Activated CD4-positive, alpha-beta T cell treated with anti-CD3 and anti-CD28 coated beads, Interleukin-2, Interleukin-6, amounts not matched to agents 100 ng/mL and 50 ng/mL, durations not matched to agents 16 hours and 8 hours (primary cell): ENCODE measurements at places on chromosomes 11 and 22.

DNA sequence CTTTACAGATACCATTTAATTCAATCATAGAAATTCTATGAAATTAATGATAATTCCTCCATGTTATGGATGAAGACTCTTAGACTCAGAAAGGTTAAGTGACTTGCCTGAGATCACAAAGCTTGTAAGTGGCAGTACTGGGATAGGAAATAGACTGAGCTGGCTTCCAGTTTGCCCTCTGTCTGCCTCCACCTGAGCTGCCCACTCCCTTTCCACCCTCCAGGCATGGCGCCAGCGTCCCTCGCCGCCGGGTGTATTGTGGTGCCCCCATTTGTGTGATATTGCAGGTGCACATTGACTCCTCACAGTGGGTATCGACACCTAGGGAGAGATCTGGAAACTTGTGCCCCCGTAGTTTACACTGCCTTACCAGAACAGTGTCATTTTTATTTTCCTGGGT lies 9.4 kb upstream of the RPS3 start:
- DNase-seq: no peak

DNA sequence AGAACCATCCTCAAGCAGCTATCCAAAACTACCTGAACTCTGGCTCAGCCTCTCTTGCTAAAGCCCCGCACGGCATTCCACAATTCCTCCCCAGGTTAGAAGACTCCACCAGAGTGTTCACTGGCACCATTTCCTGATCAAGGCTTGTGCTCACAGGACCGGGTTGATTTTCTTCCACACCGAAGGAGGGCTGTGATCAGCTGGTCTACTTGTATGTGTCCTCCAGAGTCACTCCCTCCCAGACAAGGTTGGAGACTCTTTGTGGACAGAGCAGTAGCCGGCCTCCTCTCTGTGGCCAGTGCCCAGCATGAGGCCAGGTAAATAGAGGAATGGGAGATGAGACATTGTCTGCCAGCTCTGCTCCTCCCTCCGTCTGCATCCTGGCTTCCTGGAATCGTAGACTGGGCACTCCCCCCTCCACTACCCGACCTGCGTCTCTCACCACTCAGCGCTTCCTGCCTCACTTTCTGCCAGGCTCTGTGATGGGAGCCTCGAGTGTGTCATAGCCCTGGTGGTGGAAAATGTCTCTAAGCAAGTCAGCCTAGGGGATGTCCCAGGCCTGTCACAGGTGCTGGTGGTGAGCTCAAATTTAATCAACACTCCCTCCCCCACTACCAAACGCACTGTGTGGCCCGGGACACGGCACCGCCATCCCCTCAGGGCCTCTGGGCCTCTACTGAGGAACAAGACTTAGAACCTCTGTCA lies 12.5 kb upstream of the TMPRSS6 start:
- peak; percentile 97 for DNase-seq

GRCh38 chr11:78041843-78042440 lies 18.9 kb upstream of the KCTD14 start:
- DNase-seq: no peak

DNA sequence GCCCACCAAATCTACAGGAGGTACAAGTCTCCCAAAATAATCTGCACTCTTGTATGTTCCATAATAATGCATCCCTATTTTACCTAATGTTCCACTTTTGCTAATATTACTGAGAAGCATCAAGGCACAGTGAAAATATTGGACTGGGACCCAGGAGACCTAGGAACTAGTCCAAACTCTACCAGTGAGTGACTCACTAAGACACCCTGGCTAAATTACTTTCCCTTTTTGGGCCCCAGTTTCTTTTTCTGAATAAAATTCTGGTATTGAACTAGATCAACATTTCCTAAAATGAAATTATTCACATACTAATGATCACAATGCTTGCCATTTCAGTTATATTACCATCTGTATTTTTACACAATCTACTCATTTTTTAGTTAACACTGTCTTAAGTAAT lies 19.6 kb downstream of the THAP12 start:
- no peak for DNase-seq

- no peak for DNase-seq
Observed at GRCh38 chr11:77617892-77618291, 19.7 kb downstream of the CLNS1A start.

- DNase-seq: no peak
Observed at GRCh38 chr11:12376259-12377081, 901 bp upstream of the PARVA start.

- DNase-seq: no peak
Observed at GRCh38 chr11:84339796-84340195, 1053.6 kb upstream of the CCDC90B start.

- DNase-seq: no peak
Observed at GRCh38 chr11:90510839-90511238, 288.0 kb upstream of the CHORDC1 start.

DNA sequence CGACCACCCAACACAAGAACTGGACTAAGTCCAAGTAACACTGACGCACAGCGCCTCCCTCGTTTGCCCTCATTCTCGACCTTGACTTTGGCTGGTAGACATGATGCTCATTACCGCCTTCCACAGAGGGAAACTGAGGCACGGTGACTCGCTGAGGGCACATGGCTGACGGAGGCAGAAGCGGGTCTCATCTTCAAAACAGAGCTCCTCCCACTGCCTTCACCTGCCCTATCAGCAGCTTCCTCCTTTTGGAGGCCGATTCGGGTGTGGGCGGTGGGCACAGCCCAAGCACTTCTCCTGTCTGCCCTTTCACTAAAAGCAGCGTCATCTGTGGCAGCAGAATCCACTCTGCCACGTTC lies 2.0 kb upstream of the KMT5B start:
- no peak for DNase-seq

GRCh38 chr22:35783943-35784614 lies 66.4 kb downstream of the APOL5 start:
- DNase-seq: no peak

- DNase-seq: no peak
Observed at GRCh38 chr11:101584129-101584515, 315 bp upstream of the TRPC6 start.

DNA sequence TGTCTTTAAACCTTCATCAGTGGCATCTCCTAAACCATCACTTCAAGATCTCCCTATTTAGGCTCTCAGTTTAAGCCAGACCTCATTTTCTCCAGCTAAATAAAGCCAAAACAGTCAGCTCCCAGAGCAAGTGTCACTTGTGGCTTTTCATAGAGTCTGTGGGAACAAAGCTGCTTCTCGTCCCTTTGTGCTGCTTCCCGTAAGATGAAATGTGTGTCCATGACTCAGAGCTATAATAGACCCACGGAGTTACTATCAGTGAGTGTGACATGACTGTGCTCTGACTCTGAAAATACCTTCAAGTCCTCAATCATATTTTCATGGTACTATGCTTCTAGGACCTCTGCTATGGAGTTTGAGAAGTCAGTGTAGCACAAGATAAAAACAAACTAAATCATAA lies 57.3 kb upstream of the SLN start:
- DNase-seq: peak; percentile 50

DNA sequence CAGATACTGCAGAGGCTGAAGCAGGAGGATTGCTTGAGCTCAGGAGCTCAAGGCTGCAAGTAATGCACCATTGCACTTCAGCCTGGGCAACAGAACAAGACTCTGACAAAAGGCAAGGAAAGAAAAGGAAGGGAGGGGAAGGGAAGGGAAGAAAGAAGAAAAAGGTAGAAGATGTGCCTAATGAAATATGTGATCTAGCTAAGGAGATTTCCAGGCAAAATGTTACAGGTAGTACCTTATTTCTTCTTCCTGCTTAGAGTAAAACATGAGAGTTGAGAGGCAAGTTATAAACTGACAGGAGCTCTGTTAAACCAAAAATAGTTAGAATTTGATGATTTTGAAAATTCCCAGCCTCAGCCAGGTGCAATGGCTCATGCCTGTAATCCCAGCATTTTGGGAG lies 4.7 kb upstream of the PELI3 start:
- DNase-seq: no peak

DNA sequence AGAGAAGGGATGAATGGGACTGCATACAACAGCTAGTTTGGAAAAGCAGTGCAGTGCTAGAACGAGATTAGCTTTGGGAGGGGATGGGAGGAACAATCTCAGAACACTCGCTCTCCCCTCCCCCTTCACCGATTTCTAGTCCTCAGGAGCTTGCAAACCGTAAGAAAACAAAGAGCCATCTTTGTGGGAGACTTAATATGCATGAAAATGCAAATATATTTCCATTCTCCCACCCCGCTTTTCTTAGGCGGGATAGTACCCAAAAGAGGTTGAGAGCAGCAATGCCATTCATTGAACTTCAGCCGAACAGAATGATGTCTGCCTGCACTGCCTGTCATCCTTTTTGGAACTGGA lies 1.1 kb downstream of the SPINDOC start:
- DNase-seq: no peak

DNA sequence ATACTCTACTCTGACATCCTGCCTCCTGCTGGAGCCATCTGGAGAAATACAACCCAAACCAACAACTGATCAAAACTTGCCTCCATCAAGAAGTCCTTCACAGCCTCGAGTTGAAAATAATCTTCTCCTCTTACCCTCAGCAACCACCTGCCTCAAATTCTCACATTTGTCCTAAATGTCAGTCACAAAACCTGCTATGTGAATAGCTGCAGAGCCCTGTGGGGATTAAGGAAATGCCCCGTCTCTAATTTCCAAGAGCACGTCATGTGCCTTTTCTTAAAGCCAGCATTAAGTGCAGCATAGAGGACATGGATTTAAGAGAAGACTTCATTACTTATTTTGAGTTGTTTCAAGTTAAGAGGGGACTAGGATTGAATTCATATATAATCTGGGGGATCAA lies 105.9 kb downstream of the TRPC6 start:
- no peak for DNase-seq

- DNase-seq: no peak
Observed at GRCh38 chr11:73946798-73947458, 3.9 kb upstream of the DNAJB13 start.

DNA sequence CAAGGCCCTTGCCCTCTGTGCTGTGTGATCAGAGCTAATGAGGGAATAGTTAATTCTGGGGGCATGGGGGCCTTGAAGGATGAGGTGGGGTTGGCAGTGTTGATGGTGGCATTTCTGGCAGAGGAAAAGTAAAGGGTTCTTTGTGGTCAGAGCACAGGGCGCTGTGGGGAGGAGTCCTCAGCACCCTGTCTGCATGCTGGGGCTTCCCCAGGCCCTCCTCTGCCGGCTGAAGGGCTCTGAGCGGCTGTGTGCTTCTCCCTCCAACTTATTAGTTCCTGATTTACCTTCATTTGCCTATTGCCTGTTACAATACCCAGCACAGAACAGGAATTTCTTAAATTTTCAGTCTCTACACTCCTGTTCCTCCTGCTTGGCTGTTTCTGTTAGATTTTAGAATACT lies 122.8 kb downstream of the HIPK3 start:
- no peak for DNase-seq

DNA sequence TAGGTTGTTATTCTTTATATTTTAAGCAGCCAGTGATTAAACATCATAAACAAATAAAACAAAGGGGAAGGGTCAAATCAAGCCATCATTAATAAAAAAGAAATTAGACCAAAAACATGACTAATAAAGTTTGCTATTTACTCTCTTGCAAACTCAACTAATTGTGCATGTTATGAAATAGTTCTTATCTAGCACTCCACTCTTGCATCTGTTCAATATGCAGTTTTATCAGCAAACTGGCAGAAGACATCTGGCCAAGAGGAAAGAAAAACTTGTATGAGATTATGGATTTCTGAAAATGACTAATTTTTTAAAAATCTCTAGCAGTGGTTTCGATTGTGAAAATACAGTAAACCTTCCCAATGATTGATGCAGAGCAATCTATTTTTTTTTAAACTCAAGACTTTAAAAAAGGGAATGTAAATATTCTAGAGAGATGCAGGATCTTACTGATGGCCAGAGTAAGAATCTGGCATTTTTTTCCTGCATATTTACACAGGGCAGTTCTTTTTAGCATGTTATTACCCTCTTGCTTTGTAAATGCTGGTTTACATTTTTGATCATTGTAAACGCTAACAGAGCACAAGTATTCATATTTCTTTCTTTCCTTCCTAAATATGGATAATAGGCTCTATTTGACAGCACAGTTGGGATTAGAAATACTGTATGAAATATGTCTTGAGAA lies 83.3 kb downstream of the GRIA4 start:
- no peak for DNase-seq

GRCh38 chr11:12793065-12793464 lies 118.8 kb downstream of the TEAD1 start:
- DNase-seq: no peak

DNA sequence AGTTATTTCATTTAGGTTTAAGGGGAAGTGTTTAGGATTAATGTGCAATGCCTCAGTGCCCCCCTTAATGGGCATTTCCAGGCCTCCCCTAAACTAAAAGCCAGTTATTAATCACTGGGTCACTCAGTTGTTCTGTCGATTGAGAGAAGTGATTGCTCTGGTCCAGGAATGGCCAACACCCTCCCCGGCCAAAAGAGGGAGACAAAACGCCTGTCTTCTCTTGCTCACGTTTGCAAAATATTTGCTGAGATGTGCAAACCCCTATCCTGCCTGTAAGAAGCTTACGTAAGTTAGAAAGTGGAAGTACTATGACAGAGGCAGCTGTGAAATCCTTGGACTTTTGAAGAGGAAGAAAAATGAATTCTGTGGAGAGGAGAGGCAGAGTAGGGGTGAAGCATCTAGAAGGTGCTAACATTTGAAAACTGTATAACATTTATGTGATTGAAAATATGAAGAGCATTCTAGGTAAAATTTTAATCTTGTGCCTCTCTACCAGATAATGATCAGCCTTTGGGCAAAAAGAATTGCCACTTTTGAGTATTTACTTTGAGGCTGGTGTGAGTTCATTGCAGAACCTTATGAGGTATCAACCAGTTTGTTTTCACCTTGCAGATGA lies 37.7 kb downstream of the NTM start:
- peak; percentile 23 for DNase-seq

DNA sequence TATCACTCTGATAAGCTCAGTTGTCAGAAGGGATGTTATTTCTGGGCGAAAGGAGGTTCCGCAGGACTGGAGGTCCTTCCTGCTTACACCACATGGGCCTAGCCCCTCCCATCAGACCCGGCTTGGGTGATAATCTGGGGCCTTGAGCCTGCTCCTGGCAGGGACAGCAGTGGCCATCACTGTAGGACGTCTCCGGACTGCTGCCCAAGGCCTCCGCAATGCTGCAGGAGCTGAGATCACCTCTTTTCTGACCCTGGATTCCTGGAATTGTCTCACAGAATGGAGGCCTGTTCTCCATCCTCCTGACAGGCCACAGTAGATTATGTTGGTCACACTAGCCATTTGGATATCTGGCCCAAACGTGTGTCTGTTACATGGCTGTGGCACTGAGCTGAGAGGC lies 9.2 kb upstream of the BIK start:
- no peak for DNase-seq
